Keratinocyte (primary cell): ENCODE measurements at places on chromosomes 5 and 9.

DNA sequence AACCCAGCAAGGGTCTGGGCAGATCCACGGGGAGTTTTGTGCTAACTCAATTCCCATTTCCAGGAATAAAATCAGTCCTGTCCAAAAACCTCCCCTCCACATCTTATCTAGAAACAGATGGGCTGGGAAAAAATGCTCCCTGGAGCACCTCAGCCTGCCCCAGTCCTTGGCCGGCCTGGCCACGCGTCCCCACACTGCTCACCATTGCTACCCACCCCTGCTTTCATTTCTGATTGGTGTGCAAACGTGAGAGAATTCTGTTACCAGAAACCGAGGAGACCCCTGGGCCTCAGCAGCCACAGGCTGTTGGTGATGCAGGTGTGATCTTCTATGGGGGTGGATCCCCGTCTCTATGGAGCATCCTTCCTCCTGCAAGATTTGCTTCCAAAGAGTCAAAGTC, 38.0 kb upstream of the OLFM1 start:
- DNase-seq = no peak

DNA sequence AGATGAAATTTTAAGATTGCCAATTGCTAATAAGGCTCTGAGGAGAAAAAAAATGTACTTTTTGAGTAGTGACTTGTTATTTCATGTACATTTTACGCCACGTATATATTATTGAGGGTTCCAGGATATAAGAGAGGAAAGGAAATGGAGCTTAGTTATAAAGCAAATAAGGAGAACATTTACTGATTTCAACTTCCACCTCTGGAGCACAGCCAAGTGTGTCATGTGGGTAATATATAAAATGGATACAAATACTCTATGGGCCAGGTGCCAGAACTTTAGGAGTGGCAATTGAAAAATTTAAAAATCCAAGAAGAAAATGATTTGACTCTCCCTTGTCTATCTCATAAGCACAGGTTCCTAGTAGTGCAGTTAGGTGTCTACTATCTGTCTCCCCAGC, 45.0 kb upstream of the VLDLR start:
- no peak for DNase-seq

DNA sequence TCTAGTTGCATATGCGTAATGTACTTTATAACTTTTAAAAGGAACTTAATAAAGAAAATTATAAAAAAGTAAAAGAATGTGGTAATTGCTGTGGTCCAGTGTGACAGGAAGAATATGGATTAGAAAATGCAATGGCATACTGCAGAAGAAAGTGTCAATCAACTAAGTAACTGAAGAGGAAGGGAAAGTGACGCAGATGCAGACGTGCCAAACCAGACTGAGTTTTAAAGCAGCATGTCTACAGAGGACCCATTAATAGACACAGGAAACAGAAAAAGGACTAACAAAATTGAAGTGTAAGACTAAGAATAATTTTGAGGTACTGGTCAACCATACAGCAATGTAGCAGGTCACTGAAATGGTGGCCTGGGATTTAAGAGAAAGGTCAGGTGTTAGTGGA, 73.3 kb downstream of the DPYSL3 start:
- no peak for DNase-seq

DNA sequence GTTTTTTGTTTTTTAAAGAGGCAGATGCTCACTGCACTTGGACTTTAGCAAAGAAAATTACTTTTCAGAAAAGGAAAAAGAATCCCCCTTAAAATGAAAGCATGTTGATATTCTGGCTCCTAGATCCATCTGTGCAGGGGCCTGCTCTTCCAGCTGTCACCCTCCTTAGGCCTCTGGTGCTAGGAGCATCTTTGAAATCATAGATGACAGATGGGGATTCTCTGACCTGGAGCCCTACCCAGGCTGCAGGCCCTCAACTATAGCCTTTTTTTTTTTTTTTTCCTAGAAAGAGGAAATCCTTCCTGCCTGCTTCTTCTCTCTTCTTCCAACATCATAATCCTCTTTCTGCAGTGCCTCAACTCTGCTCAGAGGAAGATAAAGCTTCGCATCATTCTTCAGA, 16.3 kb upstream of the DCP2 start:
- no peak for DNase-seq

DNA sequence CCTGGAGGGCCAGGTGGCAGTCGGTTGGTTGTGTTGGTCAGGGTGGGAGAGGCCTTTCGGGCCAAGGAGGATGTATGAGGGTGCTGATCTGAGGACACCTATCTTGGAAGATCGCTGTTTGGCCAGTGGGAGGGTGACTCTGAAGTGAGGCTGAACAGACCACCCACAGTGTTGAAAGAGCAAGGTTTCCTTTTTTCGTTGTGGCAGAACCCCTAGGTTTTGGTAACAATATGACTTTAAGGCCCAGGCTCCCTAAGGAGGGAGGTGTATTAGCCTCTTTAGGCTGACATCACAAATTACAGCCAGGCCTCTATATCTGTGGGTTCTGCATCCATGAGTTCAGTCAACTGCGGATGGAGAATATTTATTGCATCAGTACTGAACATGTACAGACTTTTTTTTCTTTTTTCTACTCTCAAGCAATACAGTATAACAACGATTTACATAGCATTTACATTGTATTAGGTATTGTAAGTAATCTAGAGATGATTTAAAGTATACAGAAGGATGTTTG, 86.1 kb downstream of the ARHGAP26 start:
- DNase-seq = no peak

- DNase-seq = no peak
Measured at GRCh38 chr5:166648736-166649135, 1642.7 kb upstream of the WWC1 start.

- no peak for DNase-seq
Measured at GRCh38 chr5:136679233-136679632, 313.9 kb upstream of the TRPC7 start.

DNA sequence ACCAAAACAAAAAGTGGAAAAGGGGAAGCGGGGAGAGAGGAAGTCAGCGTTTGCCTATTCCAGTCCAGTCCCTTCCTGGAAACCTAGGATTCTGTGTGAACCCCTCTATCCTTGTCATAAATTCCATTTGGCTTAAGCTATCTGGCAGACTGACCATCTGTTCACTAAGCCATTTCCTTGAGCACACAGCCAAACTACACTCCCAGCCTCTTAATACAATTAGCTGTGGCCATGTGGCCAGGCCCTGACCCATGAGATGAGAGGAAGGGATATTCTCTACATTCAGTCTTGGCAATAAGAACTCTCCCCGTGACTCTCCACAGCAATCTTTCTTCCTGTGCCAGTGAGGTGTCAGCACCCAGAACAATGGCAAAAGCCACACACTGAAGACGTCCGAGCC, 424.8 kb downstream of the TLE1 start:
- DNase-seq = no peak

GRCh38 chr5:60891667-60892066, 47.6 kb upstream of the ELOVL7 start:
- DNase-seq = no peak

GRCh38 chr5:6713274-6714225, at the start of gene TENT4A:
Gene TENT4A, plus strand, starts transcription at chr5:6713432. Its CDS starts 552 bp downstream, at chr5:6713984.
- no peak for DNase-seq

GRCh38 chr5:59116231-59116865, 533.5 kb downstream of the RAB3C start:
- no peak for DNase-seq

DNA sequence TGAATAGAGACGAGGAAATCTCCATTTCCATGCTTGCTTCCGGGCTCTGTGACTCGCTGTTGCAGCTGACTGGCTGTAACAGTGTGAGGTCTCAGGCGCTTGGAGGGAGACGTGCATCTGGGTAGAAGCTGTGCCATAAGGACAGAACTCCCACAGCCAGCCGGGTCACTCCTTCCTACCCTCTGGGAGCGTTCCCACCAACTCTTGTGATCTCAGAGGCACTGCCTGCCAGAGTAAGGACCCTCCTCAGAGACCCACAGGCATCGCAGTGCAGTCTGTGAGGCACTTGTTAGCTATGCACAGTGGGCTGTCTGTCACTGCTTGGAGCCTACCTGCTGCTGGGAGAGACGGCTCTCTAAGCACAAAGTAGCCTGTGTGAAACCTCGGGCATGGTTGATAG, 203.4 kb upstream of the SEMA6A start:
- DNase-seq = no peak
